Left ventricle myocardium superior (tissue), 1 donor: ENCODE measurements at places on chromosomes 3 and 15.

DNA sequence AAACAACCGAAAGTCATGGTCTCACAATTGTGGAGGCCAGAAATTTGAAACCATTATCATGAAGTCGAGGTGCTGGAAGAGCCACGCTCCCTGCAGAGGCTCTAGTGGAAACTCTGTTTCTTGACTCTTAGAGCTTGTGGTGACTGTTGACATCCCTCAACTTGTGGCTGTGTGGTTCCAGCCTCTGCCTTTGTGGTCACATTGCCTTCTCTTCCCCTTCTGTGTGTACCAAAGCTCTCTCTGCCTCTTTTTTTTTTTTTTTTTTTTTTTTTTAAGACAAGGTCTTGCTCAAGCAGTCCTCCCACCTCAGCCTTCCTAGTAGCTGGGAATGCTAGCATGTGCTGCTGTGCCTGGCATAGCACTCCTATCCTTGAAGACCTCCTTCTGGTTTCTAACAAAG lies 48.7 kb upstream of the CRTC3 start:
- DNase-seq: no peak

- DNase-seq: peak; percentile 29
Measured at GRCh38 chr3:59254433-59254832, 204.6 kb upstream of the CFAP20DC start.

- DNase-seq: no peak
Measured at GRCh38 chr3:11507719-11508118, 136.0 kb downstream of the VGLL4 start.

- DNase-seq: no peak
Measured at GRCh38 chr15:69359722-69360121, 54.4 kb upstream of the KIF23 start.

GRCh38 chr15:64596701-64597476 lies 136.5 kb downstream of the ZNF609 start:
- DNase-seq: no peak

GRCh38 chr15:46496491-46497115 lies 861.8 kb downstream of the SQOR start:
- no peak for DNase-seq

DNA sequence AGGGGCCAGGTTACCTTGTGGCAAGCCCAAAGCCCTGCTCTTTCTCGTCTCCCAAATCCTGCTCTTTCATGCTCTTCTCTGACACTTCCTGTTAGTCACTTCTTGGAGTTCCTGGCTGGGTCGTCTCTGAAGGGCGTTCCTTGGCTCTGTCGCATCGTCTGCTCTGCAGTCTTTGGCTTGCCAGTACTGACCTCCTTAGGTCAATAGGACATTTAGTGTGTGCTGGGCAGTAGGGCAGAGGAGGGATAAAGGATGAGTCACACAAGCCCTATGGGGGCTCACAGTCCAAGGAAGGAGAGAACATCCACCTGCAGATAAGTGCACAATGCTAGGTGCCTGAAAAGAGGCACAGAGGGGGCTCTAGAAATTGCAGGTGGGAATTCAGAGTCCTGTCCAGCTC lies 87.5 kb downstream of the FAM43A start:
- peak; percentile 60 for DNase-seq

- no peak for DNase-seq
Measured at GRCh38 chr3:111542611-111543300, 759 bp downstream of the CD96 start.

GRCh38 chr15:98610991-98611390 lies 37.3 kb upstream of the IGF1R start:
- DNase-seq: no peak

DNA sequence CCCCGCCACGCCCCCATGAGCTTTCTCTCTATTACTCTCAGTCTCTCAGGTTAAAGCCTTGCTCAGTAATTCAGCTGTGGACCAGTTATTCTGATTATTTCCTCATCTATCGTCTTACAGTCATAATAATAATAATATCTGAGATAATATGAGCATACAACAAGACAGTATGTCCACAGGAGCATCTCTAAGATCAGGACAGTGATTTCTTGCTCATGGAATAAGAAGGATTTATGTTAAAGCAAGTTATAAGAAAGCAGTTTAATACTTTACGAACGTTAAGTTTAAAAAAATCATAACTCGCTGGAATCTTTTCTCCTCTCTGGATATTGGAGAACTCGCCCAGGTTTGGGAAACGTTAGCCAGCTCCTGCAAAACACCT lies 643 bp upstream of the LMCD1 start:
- DNase-seq: no peak

DNA sequence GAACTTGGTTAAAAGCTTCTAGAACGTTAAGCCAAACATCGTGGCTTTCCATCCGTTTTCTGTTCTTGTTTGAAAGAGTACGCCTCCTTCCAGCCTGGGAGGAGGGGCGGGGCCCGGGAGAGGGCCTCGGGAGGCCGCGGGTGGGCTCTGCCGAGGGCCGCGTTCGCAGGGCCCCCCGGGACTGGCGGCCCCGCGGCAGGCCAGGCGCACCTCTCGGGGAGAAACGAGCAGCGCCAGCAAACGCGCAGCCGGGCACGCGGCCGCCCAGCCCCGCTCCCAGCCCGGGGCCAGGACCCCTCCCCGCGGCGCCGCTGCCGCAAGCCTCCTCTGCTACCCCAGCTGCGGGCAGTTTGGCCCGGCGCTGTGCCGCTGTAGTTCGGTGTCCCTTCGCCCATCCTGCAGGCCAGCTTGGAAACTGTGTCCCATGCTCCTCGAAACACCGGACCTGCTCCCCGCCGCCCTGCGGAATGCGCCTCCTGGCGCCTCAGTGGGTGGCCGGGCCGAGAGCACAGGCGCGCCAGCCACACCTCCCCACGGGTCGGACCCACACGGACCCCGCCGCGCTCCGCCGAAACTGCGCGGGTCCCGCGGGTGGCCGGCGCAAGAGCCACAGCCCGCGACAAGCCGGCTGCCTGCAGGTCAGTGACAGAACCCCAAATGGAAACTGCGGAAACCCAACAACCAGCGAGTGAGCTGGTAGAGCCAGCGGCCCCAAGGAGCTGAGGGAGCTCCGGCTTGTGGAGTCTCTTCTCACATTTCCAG lies 2.3 kb downstream of the OCA2 start:
- DNase-seq: no peak

DNA sequence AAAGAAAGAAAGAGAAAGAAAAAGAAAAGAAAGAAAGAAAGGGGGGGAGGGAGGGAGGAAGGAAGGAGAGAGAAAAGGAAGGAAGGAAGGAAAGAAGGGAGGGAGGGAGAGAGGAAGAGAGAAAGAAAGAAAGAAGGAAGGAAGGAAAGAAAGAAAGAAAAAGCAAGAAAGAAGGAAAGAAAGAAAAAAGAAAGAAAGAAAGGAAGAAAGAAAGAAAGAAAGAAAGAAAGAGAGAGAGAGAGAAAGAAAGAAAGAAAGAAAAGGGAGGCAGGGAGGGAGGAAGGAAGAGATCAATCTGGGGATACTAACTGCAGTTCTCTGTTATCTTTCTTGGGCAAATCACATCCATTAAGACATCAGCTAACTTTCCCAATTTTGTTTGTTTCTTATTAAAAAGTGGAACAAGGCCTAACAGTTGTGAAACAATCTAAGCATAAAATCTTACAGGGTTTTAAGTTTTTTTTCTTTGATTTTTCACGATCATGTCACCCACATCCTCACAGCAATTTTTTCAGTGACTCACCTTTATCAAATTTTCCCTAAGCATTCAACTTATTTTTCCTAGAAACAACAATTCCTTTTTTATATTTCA lies 36.8 kb downstream of the TBC1D2B start:
- no peak for DNase-seq

- no peak for DNase-seq
Measured at GRCh38 chr15:70491201-70491621, 272.1 kb downstream of the UACA start.

DNA sequence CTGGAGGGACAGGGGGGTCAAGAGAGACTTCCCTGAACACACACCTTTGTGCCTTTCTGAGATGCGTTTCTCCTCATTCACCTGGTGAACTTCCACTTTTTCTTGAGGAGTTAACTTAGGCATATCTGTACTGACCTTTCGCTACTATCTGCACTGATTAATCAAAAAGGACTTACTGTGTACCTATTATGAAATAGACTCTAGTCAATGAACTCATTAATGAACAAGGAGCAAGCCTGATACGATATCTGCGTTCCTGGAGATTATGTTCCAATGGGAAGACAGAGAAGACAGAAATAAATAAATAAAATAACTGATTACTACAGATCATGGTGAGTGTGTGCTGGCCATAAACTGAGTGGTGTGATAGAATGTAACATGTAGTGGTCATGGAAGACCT lies 157.2 kb upstream of the TBL1XR1 start:
- no peak for DNase-seq

- no peak for DNase-seq
Measured at GRCh38 chr3:172133838-172134237, 94.5 kb downstream of the FNDC3B start.

DNA sequence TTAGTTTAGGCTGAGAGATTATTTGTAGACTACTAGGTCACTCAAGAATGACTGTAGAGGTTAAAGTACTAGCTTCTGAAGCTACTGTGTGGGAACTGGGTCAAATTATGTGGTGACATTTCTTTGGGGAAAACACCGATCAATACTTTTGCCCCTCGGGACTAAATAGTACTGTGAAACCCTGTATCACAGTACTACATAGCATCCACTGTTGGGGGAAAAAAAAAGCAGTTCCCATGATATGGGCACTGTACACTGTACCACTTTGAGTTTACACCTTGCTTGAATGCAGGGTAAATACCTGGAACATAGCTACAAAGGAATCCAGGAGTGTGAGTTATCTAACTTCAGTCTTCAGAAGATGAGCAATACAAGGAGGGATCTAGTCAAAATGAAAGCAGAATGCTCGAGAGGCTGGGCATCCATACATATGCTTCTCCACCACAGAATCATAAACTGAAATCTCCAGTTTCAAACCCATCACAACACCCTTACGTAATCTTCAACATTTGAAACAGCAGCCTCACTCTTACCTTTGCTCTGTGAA lies 311.4 kb downstream of the UNC13C start:
- no peak for DNase-seq

- no peak for DNase-seq
Measured at GRCh38 chr3:48678566-48679380, 6.9 kb downstream of the NCKIPSD start.

DNA sequence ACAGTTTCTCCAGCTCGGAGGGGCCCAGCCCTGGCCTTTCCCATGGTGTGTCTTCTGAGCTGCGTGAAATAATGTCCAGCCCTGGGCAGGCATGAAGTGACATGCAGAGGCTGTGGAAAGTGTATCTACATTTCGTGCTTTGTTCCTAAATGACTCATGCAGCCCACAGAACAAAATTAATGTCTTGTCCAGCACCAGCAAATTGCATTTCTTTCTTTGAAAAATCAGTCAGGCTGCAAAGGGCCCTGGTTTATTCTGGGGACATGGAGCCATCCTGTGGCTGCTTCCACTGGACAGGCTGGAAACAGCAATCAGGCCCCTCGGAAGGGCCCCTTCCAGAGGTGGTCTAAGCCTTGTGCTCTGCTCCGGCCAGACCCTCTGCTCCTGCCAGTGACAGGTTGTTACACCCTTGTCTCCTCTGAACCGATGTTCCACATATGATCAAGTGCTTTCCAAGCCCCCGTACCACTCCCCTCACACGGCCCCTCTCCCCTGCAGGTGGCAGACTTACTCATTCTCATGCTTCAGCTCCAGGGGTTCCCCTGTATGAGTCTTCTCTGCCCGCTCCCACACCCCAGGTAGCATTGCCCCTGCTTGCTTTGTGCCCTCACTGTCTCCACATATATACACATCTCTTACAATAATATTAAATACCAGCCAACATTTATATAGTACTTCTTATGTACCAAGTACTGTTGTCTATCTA lies 33.7 kb downstream of the CRYGS start:
- no peak for DNase-seq

- DNase-seq: no peak
Measured at GRCh38 chr3:148962513-148962912, 28.8 kb upstream of the GYG1 start.

DNA sequence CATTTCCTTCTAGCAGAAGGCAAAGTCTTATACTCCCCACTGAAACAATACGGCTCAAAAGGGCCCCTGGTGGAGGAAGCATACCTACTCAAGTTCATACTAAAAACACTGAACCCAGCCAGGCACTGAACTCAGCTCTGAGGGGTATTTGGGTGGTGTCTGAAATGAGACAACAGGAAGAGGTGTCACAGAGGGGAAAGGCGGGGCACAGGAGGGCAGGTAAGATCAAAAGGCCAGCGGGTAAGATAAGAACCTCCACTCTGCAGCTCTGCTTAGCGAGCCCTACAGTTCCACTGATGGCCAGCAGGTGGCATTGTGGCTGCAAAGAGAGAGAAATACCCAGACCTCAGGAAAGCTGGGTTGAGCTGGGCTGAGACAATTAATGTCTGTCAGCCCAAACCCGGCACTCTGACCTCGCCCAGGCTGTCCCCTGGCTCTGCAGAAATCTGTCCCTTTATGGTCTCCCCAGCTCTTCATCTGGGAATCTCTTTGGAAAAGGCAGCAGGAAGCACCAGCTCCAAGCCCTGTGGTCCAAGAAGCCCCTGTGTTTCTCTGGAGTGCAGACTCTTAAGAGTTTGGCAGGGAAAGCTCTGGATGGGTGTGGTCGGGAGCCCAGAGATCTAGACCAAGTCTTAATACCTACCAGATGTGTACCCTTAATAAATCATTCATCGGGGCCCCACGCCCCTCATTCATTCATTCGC lies 8.4 kb downstream of the MFGE8 start:
- peak; percentile 87 for DNase-seq

DNA sequence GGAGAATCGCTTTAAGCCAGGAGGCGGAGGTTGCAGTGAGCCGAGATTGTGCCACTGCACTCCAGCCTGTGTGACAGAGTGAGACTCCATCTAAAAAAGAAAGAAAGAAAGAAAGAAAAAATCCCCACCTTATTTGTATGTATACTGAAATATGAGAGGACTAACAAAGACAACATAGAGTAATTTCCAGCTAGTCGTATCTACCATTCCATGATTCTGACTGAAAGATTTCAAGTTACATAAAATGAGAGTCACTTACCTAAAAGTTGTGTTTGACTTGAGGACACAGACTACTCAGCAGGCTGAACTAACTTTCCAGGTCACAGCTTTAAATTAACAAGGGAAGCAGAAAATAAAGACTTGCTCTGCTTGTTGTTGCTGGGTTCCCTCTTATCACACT lies 18.8 kb upstream of the PRKCI start:
- DNase-seq: no peak

- DNase-seq: no peak
Measured at GRCh38 chr3:26713091-26713490, 90.5 kb downstream of the LRRC3B start.

DNA sequence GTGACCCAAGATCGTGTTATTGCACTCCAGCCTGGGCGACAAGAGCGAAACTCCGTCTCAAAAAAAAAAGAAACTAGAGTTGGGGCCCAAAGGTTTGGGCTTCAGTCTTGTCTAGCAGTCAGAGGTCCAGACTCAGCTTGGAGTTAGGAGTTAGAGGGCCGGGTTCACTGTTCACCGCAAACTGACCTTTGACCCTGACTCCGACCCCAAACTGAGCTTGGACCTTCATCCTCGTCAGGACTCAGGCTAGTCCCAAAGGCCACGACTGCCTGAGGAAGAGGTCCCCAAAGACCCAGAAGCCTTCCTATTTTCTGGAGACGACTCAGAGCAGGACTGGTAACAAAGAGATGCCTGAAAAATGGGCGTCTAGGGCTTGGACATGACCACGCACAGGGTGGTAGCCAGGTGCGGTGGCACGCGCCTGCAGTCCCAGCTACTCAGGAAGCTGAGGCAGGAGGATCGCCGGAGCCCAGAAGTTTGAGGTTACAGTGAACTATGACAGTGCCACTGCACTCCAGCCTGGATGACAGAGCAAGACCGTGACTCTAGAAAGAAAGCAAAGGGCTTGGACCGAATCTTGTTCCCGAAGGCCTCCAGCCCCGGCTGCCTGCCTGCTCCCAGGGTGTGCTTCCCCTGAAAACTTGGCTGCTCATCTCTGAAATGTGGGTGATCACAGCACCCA lies 22.8 kb upstream of the RPL29 start:
- DNase-seq: no peak

GRCh38 chr15:91237445-91237844 lies 137.4 kb downstream of the SV2B start:
- DNase-seq: no peak
